ENCODE measurements at places on chromosomes 7 and 10.

DNA sequence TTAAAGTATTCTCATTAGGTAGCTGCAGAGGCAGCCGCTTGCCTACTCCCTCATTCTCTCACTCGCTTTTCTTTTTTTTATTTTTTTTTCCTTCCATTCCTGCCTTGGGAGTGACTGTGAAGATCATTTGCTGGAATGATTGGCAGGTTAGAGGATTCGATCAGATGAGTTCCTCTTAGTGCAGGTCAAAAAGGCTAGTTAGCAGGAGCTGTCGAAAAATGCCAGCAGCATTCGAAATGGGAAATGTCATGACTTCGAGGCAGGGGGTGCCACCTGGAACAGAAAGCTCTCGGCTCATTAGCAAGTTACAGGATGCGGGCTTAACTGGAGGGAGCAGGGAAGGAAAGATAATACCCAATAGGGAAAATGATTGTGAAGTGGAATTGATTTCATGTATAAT lies 137.5 kb upstream of the FZD1 start:
- no peak for DNase-seq

DNA sequence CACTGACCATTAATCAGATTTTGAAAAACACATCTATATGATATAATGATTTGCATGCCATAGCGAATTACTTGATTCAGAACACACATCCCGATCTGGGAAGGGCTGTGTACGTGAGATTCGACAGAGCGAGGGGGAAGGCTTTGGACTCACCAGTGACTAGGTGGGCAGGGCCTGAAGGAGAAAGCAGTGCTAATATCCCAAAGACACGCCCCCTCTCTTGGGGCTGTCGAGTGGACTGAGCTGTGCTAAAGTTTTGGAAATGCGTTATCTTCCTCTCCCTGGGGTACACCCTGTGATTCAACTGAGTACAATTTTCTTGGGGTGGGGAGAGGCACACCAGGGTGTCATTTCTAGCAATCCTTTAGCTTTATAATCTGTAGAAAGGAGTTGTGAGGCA lies 1.8 kb downstream of the LRRC17 start:
- no peak for DNase-seq

DNA sequence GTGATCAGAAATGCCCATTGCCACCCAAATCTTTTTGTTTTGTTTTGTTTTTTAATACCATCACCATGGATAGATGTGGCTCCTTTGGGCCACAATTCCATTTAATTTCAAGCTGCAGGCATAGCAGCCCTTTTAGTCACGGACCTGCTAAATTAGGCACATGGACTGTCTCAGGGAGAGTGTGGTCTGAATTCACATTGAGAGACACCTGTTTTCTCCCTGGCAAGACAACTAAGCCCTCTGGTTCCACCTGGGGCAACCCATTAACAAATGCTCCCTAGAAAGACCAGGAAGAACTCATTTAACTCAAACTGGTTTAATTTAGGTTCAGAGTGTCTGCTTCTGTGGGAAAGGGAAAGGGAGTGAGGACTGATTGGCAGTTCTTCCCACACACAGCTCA lies 88.2 kb upstream of the ANKRD1 start:
- no peak for DNase-seq

DNA sequence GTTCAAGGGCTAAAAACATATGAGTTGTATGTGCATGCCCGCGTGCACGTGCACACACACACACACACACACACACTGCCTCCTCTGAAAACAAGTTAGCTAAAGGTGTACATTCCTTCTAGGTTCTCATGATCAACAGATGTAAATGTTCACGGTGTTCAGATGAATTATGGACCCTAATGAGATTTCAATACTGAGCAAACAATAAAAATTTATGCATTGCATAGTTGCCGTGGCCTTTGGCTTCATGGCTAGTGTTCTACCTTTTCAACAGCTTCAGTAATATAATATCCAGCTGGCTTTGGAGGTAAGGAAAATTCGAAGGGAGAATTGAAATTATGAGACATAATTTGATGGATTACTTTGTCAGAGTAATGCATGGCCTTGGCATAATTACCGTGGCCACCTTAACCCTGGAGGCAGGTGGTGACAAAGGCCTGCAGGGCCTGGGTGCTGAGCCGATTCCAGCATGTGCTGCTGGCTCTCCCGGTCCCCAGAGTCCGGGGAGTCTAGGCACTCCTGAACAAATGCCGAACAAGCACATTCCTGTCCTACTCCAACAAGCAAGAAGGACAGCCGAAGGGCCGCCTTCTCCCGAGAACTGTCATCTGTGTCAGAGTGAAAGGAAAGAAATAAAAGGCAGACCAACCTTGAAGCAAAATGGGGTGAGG lies 166.6 kb upstream of the TCF7L2 start:
- no peak for DNase-seq

GRCh38 chr10:107425931-107426553 lies 261.5 kb upstream of the SORCS1 start:
- DNase-seq = no peak

- DNase-seq = no peak
Observed at GRCh38 chr10:44984671-44985101, 6.1 kb upstream of the DEPP1 start.

- no peak for DNase-seq
Observed at GRCh38 chr7:74306730-74307469, 17.7 kb downstream of the CLIP2 start.

GRCh38 chr7:135552148-135552547 lies 5.6 kb upstream of the NUP205 start:
- no peak for DNase-seq

GRCh38 chr10:10623958-10624566 lies 393.6 kb upstream of the CELF2 start:
- DNase-seq = no peak

DNA sequence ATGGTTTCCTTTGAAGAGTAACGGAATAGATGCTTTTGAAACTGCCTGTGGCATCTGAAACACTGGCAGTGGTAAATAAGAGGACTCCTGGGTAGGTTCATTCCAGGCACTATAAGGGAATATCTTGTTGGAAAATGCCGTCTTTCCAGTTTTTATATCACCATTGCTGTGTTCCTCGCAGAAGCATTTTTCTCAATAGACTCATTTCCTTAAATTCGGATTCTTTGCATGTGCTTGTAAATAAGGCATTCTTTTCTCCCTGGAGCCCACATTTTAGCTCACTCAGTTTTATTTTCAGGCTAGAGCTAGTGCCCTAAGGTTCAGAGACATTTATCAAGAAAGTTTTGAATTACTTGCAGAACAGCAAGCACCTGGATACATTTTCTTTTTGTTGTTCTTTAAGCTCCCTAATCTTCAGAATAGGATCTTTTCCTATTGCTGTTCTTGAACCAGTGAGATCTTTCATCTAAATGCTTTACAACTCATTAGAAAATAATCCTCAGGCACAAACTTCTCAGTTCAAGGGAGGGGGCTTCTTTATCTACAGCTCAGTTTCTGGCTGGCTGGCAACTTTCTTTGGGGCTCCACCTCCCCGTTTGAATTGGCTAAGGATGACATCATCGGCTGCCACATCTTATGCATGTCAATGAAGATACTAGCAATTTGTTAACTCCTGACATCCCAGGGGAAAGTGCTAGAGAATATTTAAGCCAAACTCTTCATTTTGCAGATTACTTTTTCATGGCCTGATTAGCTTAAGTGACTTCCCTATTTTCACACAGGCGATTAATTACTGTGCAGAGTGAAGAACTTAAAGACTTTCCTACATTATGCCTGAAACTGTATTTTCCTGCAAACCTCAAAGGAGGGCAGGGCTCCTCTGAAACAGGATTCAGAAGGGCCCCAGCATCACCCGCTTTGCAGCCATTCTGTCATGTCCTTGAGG lies 133.7 kb upstream of the RSU1 start:
- no peak for DNase-seq

GRCh38 chr7:22348379-22348778 lies 8.6 kb downstream of the RAPGEF5 start:
- DNase-seq = no peak

- no peak for DNase-seq
Observed at GRCh38 chr7:27177795-27178320, 3.7 kb upstream of the HOXA10 start.

- no peak for DNase-seq
Observed at GRCh38 chr10:4595719-4596319, 230.2 kb upstream of the AKR1E2 start.

- DNase-seq = no peak
Observed at GRCh38 chr10:51651063-51651462, 48.3 kb downstream of the CSTF2T start.

GRCh38 chr10:125217990-125218675 lies 57.8 kb upstream of the CTBP2 start:
- no peak for DNase-seq

GRCh38 chr10:47337310-47337709 lies 10.9 kb upstream of the RBP3 start:
- no peak for DNase-seq

DNA sequence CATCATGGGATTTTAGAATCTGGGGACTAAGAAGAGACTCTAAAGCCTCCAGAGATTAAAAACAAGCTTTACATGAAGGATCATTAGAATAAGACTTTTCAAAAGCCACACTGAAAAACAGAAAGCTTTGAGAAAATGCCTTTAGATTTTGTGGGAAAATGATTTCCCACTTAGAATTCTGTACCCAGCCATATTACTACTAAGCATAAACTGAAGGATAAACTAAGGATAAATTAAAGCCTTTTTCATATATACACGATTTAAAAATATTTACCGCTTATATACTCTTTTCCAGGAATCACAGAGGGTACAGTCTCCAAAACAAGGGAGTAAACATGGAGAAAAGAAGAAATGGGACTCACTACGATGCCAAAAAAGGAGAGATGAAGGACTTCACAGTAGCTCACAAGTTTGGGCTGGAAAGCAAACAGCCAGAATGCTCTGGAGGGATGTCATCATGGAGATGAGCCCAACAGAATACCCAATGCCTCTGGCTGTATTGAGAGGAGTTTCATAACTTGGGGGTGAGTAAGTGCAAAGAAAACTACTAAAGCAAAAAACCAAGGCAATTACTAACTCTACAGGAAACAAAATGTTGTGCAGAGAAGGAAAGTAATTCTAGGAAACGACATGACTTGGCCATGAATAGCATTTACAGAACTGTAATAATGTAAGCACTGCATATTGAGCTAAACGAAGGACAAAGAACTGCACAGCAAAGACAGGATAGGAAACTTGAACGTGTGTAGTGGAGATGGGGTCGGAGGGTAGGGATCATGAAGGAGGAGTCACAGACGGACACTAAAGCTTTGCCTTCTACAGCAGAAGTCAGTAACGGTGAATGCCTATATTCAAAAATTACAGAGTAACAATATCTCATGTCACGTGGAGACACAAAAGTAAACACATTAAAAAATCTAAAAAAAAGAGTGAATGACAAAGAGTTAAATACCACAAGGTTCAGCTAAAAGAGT lies 61.4 kb upstream of the ASAH2 start:
- no peak for DNase-seq

DNA sequence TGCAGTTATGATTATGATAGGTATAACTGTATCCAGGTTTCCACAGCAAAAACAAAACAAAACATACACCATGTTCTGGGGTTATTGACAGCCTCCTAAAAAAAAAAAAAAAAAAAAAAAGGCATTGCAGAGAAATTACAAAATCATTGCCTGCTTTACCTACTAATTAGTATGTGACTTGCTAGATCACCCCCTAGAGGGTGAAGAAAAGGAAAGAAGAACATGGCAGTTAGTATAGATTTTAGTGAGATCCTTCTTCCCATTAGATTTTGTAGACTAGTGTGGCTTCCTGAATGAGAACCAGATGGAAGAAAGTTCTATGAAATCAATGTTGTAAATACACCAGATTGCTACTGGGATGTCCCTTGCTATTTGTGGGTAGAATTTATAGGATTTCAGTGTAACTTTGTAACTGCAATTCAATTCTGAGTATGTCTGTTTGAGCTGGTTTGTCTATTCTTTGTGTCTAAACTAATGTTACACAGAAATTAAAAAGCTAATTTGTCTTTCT lies 24.0 kb upstream of the AGBL3 start:
- DNase-seq = no peak

DNA sequence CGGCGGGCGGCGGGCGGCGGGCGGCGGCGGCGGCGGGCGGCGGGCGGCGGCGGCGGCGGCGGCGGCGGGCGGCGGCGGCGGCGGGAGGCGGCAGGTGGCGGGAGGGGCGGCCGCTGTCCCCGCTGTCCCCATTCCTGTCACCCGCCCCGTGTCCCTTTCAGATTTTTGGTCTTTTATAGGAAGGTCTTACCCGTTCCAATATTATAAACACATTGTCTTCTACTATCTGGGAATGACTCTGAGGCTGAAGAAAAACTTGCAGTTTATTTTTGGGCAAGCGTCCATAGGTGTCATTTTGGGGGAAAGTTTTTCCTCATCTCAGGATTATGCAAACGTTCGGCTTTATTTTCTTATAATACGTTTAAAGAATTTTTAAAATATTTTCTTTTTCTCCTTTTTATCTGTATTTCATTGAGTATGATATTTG lies 578 bp downstream of the ZNF713 start:
- no peak for DNase-seq

DNA sequence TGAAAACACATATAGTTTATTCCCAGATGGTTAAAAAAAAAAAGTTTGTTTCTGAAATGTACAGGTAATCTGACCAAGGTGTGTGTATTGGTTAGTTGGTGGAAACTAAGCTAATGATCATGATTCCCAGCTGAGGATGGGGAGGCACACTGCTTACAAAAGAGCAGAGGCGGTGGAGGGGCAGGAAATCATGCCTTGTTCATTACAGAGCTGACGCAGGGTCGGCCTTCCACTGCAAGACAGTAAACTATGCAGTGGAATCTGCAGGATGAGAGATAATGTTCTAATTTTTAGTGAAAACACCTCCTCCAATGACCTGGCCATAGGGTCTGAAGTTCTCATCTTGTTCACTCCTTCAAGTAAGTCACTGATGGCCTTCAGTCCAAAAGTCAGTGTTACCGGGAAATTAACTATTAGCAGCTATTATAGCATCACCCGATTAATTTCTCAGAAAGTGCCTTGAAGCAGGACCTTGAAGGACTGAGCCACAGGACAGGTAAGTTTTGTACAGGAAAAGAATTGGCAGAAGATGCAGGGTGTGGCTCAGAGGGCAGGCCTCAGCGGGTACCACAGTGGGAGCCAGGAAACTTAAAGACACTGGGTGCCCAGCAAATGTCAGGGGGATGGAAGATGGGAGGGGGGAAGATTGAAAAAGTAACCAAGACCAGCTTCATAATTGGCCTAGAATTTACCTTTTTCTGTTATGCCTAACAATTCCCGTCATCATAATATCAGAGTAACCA lies 36.0 kb downstream of the MYOF start:
- DNase-seq = no peak

DNA sequence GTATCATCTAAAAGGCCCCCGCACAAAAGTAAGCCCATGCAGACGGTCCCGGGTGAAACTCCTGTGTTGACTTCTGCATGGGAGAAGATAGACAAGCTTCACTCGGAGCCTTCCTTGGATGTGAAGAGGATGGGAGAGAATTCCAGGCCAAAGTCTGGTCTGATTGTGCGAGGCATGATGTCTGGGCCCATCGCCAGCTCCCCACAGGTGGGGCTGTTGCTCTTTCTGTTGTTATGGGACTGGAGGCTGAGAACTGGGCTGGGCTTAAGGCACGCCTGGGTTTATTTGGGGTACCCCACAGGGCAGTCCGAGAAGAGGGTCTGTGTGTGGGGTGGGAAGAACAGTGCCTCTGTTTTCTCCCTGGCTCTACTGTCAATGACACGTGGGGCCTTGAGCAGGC lies 14.6 kb downstream of the MINDY4 start:
- no peak for DNase-seq
